ENCODE measurements at places on chromosomes 13 and 19. TPM values are rescaled to one million over a fixed set of nuclear protein-coding genes. Genes with fewer than 3 reads are reported as not detected.

Gene SHD
- total RNA-seq = not detected

Gene CYSLTR2
- total RNA-seq = not detected

Gene ZSCAN1
- not detected for total RNA-seq

Gene ZNF224
- total RNA-seq = 16.3 TPM

Gene CRX
- not detected for total RNA-seq

All from A549 treated with DMSO at 1 μM for 4 hours (cell line).